ENCODE measurements at places on chromosomes 6 and 20.

GRCh38 chr6:89768324-89768723, 51.3 kb downstream of the MDN1 start:
- DNase-seq, result peak; percentile 37

DNA sequence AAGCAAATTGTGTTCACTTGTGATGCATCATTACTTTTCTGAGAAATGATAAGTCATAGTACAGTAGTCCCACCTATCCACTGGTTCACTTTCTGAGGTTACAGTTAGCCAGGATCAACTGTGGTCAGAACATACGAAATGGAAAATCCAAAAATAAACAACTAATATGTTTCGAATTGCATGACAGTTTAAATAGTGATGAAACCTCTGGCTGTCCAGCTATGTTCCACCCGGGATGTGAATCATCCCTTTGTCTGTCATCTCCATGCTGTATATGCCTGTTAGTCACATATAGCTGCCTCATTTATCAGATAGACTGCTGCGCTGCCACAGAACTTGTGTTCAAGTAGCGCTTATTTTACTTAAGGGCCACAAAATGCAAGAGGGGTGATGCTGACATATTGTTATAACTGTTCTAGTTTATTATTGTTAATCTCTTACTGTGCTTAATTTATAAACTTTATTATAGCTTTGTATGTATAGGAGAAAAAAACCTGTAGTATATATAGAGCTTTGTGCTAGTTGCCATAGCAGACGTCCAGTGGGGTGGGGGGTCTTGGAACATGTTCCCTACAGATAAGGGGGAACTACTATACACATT, 29.2 kb downstream of the AFDN start:
- DNase-seq, result peak; percentile 75

- DNase-seq, result no peak
Measured at GRCh38 chr6:32081168-32081990, 27.8 kb downstream of the TNXB start.

GRCh38 chr6:70790483-70791224, 123.0 kb downstream of the SMAP1 start:
- DNase-seq, result no peak

DNA sequence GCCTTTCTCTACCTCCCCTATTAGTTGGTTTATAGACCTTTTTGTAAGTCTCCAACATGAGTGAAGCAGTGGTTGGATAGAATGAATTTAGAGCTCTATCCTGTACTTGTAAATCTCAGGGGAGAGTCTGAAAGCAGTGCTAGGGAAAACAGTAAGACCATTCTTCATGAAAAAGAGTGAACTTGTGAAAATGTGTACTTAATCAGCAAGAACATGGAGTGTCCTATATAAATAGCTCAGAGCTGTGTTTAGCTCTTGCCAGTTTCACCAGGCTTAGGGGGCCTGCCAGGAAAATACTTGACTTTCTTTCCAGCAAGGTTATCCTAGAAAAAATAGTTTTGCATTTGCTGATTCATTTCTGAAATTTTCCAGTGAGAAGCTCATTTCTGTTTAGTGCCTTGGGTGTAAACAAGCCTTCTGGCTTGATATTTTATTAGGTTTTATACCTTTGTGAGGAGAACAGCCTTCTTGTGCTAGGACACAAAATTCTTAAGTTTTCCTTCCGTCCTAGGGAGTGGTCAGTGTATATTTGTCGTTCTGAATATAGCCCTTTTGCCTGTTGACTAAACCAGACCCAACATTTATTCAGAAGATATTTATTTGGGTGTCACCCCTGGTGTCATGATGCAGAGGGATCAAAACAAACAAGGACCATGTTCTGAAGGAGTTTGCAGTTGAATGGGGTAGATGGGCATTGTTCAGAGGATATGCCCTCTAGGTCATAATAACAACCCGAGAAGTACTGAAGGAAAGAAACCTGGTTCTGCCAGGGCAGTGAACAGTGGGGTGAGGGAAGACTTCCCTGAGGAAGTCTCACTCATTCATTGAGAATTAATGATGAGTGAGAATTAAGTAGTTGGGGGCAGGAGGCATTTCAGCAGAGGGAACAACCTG, 7.6 kb downstream of the ARFGEF2 start:
- no peak for DNase-seq

Data from Caki2 (cell line).